ENCODE measurements at places on chromosomes 13 and 19.

DNA sequence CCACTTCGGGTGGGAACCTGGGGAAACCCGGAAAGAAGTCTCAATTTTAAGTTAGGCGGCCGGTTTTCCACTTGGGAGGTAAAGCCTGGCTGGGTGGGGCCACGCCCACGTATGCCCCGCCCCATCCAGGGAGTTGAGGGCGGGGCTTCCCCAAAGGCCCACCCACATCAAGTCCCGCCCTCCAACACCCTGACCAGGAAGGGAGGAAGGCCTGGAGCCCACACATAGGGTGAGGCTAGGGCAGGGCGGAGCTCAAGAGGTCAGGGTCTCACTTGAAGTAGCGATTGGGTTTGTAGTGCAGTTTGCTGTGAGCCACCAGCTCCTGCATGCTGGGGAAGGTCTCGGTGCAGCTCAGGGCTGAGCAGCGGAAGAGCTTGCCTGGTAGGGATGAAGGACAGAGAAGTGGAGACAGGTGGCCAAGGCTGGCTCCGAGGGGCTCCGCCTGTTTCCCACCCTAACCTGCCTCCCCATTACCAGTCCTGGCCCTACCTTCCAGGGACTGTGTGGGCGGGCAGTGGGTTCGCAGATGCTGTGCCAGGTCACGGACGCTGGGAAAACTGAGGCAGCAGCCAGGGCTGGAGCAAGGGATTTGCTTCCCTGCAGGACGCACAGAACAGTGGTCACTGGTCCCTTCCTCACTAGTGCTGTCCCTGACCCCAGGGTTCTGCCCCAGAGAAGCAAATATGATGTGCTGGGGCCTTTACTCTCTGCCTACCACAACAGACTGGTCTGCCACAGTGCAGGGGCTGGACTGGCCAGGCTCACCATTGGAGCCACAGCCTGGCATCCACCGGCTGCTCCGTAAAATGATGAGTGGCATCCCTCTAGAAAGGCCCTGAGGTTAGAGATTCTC, 1.6 kb downstream of the ZNF414 start:
- DNase-seq = no peak

- DNase-seq = no peak
Observed at GRCh38 chr13:55087085-55087484, 2053.6 kb upstream of the PRR20A start.

GRCh38 chr19:12202250-12202649, 39.4 kb downstream of the ZNF136 start:
- DNase-seq = no peak

DNA sequence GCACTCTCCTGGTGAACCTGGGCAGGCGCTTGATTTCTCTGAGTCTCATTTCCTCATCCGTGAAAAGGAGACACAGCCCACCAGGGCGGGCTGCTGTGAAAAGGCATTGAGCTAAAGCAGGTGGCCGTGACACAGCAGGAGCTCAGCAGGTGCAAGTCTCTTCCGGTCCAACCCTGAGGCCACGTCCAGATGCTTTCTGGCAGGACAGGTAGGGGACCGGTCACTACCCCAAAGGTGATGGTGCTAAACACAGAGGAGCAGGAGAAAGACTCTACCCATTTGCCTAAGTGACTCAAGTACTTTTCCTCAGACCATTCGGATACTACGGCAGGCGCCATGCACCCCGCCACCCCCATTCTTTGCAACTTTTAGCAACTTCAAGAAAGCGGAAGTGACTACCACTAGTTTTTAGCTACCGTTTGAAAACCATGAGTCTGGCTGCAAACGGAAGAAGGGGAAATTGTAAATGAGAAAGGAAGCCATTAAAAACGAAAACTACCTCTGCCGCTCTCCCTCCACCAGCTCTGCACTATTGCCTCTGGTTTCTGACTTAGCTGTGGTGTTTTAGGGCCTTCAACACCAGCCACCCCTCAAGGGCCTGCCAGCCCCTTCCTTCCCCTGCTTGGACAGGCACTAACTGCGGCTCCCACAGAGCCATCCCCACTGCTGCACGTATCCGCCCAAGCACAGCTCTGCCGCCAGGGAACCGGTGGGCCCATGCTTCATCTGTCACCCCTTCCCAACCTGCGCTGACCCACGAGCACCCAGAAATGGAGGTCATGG, 4.8 kb downstream of the PPP6R1 start:
- DNase-seq = peak; percentile 57

- no peak for DNase-seq
Observed at GRCh38 chr19:15672580-15673175, at the start of gene CYP4F12. TSS of gene CYP4F12 (plus strand) at chr19:15673087. CDS start at chr19:15673530, 443 bp downstream.

DNA sequence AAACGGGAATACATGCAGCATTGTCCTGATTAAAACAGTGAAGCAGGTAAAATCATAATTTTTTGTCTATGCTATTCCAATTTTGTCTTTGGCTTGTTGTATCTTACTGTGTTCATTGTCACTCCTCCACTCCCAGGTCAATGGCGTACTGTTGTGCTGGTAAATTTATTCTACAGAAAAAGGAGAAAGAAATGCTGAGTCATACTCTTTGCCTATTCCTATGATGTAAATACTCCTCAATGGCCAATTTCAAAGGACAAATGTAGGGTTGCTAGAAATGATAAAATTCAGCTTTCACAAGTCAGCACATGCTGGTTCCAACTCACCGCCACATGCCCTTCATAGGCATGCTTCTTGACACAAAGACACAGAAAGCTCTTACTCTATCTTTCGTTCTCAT, 694.4 kb upstream of the PCDH20 start:
- DNase-seq = no peak

- no peak for DNase-seq
Observed at GRCh38 chr19:31144075-31144870, 205.0 kb downstream of the TSHZ3 start.

DNA sequence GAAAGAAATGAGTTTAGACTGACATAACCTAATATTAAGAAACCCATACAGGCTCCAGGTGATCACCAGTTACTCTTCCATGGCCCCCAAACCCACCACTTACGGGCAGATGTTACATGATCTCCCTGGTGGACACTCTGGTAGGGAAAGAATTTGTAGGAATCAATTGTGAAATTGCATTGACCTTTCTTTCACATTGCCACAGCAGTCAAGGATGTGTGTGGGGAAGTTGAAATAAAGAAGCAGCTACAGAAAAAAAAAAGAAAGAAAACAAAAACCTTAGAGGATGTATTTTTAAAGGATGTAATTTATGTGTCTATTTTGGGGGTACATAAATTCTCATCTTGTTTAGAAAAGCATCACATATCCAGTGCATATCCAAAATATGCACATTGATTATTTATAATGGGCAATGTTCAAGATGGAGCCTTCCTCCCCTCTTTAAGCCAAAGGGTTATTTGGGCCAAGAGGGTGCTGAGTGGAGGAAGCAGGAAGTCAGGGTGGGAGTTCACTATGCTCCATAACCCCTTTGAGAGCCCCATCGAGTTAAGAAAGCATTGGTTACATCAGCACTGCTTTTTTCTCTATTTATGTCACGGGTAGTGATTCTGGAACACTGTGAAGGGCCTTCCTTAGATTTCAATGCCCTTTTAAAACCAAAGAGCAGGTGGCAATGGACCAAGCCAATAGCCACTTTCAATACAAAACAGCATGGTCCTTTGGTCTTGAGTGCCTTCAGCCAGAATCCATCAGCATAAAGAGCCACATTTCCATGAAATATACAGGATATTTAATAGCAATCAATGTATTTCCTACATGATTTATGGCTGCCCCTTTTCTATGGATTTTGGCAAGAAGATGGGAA, 169.6 kb downstream of the LACC1 start:
- no peak for DNase-seq
